Activated T-cell treated with anti-CD3 and anti-CD28 coated beads, Interleukin-2, amount 50 U/mL, for 72 hours (primary cell): ENCODE measurements at places on chromosomes 13 and 19.
A peak's percentile ranks its signal among the peaks of the same experiment; 100 is the strongest.

DNA sequence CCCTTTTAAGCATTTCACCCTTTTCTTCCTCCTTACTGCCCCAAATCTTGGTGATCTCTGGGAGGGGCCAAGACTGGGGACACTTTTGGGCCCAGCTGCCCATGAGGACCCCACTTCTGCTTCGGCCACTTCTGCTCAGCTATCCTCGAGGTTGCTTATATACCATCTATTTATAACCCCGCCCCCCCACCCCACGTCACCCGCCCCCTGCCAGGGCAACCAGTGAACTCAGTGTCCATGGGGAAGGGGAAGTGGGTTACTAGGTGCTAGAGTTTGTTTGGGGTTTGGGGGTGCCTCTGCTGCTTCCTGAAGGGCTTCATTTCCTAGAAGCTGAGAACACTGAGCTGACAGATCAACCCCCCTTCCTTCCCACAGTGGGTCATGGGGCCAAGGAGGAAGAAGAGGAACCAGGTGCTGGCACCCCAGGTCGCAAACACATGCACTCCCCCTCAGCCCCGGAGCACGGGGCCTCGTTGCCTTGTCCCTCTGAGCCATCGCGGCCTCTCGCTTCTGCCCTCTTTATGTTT lies 6.1 kb upstream of the ADGRE5 start:
- H3K27ac ChIP-seq = peak overlapping the region; percentile 93
- H3K4me3 ChIP-seq = peak overlapping the region; percentile 79
- peak; percentile 70 for DNase-seq

DNA sequence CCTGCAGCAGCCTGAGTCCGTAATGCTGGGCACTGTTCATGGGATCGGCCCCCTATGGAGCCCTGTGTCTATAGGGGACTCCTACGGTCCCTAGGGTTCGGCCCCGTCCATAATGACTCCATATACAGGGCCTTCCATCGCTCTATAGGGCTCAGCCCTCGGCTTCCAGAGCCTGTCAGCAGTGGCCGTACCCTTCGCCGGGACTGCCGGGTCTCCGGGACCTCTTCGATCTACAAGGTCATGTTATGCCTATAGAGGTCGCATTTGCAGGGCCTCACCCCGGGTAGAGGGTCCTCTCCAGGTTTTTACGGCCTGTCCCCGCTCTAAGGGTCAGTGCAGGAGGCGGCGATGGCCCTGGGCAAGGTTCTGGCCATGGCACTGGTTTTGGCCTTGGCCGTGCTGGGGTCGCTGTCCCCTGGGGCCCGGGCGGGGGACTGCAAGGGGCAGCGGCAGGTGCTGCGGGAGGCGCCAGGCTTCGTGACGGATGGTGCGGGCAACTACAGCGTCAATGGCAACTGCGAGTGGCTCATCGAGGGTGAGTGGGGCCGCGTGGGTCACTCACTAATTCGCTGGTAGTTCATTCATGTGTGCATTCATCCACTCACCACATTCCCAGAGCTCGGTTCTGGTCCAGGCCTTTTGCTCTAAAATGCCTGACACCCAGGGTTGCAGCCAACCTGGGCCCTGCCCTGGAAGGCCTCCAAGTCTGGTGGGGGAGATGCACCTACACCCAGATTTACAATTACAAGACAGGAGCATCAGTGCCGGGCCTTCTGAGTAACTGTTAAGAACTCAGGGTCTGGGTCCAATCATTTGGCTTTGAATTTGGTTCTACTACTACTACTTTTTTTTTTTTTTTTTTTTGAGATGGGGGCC lies 699 bp downstream of the MEGF8 start:
- peak overlapping the region; percentile 65 for H3K27ac ChIP-seq
- peaks cover 40% of the 10 kb centered on the region for H3K4me1 ChIP-seq
- peaks cover 5% of the 10 kb centered on the region for H3K36me3 ChIP-seq
- peak overlapping the region; percentile 84 for H3K4me3 ChIP-seq

DNA sequence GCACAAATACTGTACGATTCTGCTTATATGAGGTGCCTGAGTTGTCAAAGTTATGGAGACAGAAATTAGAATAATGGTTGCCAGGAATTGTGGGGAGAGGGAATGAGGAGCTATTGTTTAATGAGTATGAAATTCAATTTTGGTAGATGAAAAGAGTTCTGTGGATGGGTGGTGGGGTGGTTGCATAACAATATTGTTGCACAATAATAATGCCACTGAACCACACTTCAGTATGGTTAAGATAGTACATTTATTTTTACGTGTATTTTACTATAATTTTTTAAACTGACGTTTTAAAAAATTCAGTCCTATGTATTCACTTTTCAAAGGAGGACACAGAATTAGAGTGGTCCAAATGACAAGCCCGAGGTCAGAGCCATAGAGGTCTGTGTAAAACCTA lies 1.8 kb upstream of the OXGR1 start:
- no peaks in the 10 kb centered on the region for H3K4me1 ChIP-seq
- peaks cover 53% of the 10 kb centered on the region for H3K27me3 ChIP-seq
- no peak for DNase-seq
- H3K4me3 ChIP-seq = no peak overlapping the region
- H3K27ac ChIP-seq = no peak overlapping the region

- no peak overlapping the region for H3K27ac ChIP-seq
- peaks cover 33% of the 10 kb centered on the region for H3K27me3 ChIP-seq
- DNase-seq = no peak
- H3K4me1 ChIP-seq = peaks cover 22% of the 10 kb centered on the region
- no peaks in the 10 kb centered on the region for H3K36me3 ChIP-seq
- no peak overlapping the region for H3K4me3 ChIP-seq
These were observed 6.3 kb downstream of the TSHZ3 start for GRCh38 chr19:31342926-31343325.

DNA sequence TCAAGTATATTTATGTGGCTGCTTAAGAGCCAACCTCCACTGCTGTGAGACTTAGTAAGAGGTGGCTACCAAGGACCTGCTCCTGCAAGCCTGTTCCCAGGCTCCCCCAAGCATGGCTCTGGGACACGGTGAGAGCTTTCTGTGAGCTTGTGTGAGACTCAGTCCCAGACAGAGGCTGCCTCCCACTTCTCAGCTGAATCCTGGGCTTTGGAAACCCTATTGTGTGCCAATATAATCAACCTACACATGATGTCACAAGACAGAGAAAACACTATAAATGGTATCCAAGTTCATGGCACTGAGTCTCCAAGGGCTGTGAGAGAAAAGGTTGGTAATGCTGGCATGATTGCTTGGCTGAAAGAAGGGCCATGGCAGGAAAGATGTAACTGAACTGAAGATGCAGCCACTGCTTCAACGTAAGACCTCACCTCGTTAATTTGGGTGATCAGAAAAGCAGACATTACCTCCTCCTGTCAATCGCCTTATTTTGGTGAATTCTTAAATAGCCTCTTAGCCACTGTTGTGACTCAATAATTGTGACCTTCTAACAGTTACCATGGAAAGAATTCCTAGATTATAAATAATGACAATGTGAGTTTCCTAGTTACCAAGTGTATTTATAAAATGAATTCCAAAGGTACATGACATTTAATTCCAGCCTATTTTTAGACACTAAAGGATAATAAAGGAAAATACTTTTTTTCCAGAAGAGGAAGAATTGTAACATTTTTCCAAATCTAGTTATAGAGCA lies 332.0 kb downstream of the IRS2 start:
- H3K27ac ChIP-seq = no peak overlapping the region
- H3K36me3 ChIP-seq = no peaks in the 10 kb centered on the region
- DNase-seq = no peak
- no peaks in the 10 kb centered on the region for H3K4me1 ChIP-seq

GRCh38 chr13:108302279-108302678 lies 32.8 kb downstream of the TNFSF13B start:
- H3K4me3 ChIP-seq = no peak overlapping the region
- no peaks in the 10 kb centered on the region for H3K27me3 ChIP-seq
- H3K4me1 ChIP-seq = no peaks in the 10 kb centered on the region
- DNase-seq = no peak
